ENCODE measurements at places on chromosomes 16 and 17.

DNA sequence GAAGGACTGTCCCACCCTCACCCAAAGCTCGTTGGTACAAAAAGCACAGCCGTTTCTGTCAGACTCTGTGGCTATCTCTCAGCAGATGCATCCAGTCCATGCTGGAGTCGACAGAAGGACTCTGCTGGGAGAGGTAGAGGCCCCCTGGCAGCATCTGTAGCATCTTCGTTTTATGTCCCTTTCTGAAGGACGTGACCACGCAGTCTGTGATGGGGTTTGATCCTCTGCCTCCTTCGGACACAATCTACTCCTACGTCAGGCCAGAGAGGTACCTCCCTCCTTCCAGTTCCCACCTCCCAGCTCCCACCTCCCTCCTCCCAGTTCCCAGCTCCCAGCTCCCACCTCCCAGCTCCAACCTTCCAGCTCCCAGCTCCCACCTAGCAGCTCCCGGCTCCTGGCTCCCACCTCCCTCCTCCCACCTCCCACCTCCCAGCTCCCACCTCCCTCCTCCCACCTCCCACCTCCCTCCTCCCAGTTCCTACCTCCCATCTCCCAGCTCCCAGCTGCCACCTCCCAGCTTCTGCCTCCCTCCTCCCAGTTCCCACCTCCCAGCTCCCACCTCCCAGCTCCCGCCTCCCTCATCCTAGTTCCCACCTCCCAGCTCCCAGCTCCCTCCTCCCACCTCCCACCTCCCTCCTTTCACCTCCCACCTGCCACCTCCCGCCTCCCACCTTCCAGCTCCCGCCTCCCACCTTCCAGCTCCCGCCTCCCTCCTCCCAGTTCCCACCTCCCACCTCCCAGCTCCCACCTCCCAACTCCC lies 11.4 kb upstream of the MC1R start:
- DNase-seq, result no peak

GRCh38 chr17:55152236-55152635 lies 112.5 kb upstream of the HLF start:
- no peak for DNase-seq

DNA sequence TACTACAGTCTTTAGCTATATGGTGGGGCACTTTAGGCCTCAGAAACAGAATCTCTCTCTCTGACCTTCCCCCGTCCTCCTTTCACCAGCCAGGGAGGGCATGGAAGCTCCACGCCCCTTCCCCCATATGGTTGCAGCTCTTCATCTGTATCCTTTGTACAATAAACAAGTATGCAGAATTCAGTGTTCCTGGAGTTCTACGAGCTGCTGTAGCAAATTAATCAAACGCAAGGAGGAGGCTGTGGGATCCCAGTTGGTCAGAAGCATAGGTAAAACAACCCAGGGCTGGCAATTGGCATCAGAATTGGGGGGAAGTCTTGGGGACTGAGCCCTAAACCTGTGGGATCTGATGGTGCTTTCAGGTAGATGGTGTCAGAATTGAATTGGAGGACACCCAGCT lies 163.7 kb upstream of the NLRP1 start:
- DNase-seq, result no peak

- no peak for DNase-seq
Measured at GRCh38 chr16:75781683-75782343, 55.5 kb upstream of the CPHXL start.

GRCh38 chr17:73647772-73648542 lies 3.7 kb upstream of the SDK2 start:
- no peak for DNase-seq

GRCh38 chr17:16988749-16989229 lies 16.9 kb upstream of the TNFRSF13B start:
- no peak for DNase-seq

DNA sequence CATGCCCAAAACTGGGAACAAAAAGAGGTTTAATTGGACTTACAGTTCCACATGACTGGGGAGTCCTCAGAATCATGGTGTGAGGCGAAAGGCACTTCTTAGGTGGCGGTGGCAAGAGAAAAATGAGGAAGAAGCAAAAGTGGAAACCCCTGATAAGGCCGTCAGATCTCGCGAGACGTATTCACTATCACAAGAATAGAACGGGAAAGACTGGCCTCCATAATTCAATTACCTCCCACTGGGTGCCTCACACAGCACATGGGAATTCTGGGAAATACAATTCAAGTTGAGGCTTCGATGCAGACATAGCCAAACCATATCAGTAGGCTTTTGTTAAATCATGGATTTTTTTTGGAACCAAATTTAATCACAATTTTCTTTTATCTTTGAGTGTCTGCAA lies 24.4 kb downstream of the RBL2 start:
- DNase-seq, result no peak

- no peak for DNase-seq
Measured at GRCh38 chr16:7361416-7362129, 28.9 kb downstream of the RBFOX1 start.

Measured in activated CD8-positive, alpha-beta memory T cell treated with anti-CD3 and anti-CD28 coated beads for 48 hours (primary cell).